ENCODE measurements at places on chromosomes 7 and 10.

DNA sequence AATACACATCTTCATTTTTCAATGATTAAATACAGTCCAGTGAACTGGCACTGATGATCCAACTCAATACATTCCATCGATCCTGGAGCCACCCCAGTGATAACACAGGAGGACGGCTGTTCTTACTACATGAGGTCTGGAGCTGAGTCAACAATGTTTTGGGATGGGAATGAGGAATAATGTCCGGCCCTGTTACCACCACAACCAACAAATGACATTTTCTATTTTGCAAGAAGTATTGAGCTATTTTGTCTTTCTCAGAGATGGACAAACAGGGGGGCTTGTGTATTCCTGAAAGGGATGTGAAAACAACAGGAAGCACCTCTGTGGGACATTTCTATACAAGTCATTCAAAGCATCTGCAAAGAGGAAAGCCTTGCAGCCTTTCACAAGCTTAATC is 249.2 kb downstream of the PARD3 start:
- DNase-seq = no peak

DNA sequence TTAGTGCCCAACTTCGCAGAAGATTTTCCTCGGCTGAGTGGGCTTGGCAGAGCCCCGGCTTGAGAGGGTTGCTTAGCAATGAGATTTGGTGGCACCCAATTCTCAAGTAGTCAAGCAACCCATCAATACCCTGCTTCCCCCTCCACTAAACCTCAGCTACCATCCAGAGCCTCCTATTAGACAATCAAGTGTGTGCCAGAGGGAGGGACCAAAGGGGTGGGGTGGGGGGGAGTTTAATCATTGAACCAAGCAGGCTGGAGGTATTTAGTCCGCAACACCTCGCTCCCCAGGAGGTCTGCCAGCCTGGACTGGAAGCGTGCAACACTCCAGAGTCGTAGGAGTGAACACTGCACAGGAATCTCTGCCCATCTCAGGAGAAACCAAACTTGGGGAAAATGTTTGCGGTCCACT is at the start of gene HKDC1:
Gene HKDC1, plus strand, starts transcription at position 292 of the 411 bp plus-strand sequence. Its CDS starts 104 bp downstream, at position 396.
- no peak for DNase-seq

DNA sequence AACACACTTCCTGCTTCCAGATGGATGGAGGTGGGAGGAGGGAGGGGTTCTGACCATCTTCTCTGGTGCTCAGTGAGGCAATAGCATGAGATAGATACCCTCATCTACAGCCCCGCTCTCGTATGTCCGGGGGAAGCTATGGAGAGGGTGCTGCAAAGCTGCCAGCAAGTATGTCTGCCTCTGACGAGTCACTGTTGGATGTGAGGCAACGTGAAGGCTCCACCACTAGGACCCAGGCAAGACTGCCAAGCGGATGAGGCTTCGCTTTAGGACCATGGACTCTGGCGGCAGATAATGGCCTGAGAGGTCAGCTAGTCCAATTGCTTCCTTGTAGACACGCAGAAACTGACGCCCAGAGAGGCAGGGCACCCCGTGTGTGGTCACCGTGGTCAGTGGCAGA is 601.6 kb downstream of the PTPRN2 start:
- no peak for DNase-seq

DNA sequence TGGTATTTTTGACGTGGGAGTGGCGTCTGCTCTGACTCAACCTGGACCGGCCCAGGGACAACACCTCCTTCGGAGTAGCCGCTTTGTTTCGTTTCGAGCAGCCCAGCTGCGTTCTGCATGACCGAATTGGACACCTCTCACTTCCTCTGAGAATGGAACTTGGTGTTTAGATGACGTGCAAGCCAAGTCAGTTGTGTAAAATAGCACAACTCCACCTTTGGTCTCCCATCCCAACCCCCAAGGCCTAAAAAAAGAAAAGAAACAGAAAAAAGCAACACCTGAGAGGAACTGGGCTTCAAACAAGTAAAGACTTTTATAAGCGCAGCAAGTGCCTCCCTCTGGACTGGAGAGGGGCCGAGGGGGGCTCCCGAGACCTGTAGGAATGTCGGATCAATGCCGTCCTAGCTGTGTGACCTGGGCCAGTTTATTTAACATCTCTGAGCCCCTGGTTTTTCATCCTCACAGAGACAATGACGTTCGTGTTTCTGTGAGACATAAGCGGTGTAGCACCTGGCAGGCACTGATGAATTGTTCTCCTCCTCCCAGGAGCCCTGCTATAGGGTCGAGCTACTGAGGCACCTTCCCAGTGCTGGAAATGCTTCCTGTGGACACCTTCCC is 52.0 kb upstream of the SMNDC1 start:
- no peak for DNase-seq

- no peak for DNase-seq
These were observed 81.0 kb downstream of the SAMD9 start for GRCh38 chr7:93036807-93037206.
